ENCODE measurements at places on chromosomes 11 and 22.

DNA sequence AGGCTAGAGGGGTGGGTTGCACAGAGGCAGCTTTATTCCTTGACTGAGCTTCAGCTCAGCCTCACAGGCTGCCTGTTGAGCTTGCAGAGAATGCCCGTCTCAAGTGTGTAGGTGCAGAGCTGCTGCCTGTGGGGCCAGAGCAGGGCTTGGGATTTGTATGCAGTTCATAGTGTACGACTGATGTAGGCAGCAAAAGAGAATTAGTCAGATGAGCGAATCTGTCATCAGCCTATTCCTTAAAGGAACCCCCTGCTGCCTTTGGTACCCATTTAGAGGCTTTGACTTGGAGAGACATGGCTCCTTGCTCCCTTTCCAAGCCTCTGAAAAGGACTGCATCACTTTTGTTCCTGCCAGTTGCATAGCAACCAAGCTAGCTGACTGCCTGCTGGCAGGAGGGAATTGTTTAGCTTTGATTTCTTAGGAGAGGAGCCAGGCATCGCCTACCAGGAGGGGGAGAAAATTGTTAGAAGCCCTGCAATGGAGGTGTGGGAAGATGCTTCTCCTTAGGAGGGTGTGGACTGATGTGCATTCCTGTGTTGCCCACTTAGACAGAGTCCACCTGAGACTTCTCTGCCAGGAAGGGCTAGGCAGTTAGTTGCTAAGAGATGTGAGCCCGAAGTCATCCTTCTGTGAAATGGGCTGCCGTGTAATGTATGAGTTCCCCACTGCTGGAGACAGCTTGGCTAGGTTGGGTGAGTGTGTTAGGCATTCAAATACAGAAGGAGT is 10.9 kb downstream of the ACO2 start:
- DNase-seq = no peak

DNA sequence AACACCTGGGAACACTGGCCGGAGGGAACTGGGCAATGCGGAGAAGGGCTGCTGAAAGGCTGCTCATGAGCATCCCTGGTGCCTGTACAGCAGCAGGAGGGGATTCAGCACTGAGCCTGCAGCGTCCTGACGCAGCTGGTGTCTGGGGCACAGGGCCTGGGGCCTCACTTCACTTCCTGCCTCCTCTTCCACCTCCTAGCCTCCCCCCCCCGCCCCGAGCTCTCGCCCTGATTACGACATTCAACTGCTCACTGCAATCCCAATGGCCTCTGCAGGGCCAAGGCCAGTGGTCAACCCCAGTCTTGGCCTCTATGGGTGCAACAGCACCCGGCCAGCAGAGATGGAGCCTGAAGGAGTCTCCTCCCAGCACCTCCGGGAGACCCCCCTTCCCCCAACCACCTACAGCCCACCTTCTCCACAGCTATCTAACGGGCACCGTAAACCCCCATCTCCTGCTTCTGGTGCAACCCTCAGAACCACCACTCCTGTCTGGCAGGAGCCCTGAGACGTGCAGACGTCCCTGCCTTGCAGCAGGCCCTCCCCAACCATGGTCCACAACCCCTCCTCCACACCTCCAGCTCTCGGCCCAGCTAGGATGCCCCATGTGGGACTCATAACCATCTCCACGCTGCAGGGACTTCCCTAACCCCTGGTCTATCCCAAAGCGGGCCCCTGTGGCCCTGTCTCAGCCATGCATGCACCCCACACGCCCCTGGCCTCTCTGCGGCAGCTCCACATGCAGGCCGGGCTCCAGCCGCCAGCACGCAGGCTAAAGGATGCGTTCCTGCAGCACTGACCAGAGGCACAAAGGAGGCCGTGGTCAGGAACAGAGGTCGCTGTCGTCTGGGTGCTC is 38.2 kb downstream of the BRD1 start:
- peak; percentile 32 for DNase-seq

DNA sequence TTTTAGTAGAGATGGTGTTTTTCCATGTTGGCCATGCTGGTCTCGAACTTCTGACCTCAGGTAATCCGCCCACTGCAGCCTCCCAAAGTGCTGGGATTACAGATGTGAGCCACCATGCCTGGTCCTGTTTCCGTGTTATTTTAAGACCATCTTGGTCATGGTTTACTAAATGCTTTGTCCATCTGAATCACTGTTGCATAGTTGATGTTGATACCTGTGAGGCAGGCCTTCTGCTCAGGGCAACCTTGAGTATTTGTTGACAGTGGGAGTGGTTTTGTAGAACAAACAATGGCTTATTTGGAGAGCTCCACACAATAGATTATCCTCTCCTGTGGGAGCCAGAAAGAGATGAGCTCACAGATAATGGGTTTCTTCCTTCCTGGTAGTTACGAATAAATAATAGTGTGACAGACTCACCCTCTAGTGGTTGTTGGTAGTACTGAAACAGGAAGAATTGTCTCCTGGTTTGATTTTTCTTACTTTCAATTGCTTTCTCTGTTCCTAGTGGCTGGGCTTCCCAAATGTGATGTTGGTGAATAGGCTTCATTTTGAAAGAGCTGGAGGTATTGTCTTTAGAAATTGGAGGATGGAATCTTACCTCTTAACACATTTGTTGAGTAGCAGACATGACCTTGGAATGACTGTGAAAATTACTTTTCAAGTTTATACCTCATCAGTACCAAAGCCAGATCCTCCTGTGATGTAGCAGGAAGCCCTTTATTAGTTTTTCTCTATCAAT is 39.0 kb downstream of the CTNND1 start:
- DNase-seq = no peak

DNA sequence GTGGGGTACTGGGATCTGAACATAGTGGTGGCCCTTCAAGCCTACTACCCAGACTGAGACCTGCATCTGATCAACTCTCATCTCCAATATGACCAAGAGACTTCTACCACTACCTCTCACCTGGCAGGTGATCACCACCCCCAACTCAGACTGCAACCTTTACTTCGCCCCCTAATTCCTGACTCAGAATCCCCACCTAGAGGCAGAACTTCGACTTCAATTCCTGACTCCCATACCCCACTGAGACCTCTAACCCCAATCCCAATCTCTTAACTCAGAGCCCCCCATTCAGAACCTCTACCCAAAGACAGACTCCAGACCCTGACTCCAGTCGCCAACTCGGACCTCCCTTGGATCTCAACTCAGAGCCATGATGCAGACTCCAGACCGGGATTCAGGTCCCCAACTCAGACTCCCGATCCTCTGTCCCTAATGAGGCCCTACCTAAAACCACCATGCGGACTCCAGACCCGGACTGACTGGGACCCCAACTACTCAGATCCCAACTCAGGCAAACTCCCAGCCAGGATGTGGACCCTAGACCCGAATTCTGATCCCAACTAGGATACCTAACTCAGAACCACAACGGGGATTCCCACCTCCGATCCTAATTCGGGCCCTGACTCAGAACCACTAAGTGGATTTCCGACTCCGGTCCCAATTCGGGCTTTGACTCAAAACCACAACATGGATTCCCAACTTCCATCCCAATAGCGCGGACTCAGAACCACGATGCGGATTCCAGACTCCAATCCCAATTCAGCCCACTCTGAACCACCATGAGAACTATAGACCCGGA is 1.2 kb downstream of the KCNQ1OT1 start:
- DNase-seq = no peak

DNA sequence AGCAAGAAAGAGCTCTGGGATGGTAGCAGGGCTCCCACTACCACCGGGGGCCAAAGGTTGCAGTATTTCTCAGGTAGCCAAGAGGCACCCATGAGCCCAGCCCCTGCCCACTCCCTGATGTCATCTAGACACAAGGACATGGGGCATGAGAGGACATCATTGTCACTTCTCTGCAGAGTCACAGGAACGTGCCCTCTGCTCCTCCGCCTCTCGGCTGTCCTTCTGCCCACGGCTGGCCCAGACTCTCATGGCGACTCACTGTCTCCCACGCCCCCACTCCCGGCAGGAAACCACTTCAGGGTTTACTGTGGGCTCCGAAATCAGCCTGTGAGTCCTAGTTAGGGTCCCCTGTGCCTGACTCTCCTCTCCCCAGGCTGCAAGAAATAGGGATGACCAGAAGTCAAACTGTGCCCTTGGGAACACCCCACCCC is 1.8 kb upstream of the GAL start:
- no peak for DNase-seq

DNA sequence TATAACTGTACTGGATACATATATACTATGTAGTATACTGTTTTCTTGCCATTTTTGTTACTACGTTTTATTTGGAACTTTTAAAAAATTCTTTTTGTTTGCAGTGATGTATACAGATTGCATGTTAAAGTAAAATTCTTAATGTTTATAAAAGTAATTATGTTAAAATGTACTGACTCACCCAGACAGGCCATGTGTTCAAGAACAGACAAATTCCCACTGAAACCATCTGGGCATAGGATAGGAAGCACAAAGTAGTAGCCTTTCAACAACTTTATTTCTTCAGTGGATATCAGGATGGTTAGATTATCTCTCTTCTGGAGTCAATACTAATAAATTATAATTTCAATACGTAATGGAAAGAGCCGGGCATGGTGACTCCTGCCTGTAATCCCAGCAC is 19.8 kb downstream of the PRMT3 start:
- no peak for DNase-seq

DNA sequence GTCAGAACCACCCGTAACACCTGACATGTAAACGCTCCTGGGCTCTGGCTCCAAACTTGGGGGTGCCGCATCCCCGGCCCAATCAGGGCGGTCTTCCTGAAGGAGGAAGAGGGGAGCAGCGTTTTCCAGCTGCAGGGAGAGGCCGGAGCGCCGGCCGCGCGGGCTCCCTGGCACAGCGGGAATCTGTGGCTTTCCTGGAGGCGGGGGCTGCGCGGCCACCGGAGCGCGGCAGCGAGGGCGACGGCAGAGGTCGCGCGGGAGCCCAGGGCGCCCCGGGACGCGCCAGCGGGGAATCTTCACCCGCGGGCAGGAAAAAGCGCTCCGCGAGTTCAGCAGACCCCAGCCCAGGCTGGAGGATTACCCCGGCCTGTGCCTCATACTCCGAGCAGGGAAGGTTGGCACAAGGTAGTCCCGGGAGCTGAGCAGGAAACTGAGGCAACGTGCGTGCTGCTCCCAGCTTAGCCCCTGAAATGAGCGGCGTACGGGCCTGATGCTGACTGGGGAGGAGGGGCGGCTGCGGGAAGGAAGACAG is 600 bp upstream of the ESAM start:
- DNase-seq = no peak
